Right ventricle myocardium superior (tissue), 1 donor: ENCODE measurements at places on chromosomes 1 and 21. TPM values are rescaled to one million over a fixed set of nuclear protein-coding genes. Genes with fewer than 3 reads are reported as not detected.

Gene KCNH1
- total RNA-seq, result not detected

Gene SAMD13
- total RNA-seq, result 0.73 TPM

Gene SYT11
- 7.0 TPM for total RNA-seq

Gene ANXA9
- total RNA-seq, result not detected

Gene NPPB
- total RNA-seq, result 5.1 TPM

Gene TARDBP
- 106 TPM for total RNA-seq

Gene DTL
- total RNA-seq, result 0.43 TPM

Gene AMY2A
- not detected for total RNA-seq

Gene ZNF695
- not detected for total RNA-seq
